ENCODE measurements at places on chromosomes 1 and 21.

DNA sequence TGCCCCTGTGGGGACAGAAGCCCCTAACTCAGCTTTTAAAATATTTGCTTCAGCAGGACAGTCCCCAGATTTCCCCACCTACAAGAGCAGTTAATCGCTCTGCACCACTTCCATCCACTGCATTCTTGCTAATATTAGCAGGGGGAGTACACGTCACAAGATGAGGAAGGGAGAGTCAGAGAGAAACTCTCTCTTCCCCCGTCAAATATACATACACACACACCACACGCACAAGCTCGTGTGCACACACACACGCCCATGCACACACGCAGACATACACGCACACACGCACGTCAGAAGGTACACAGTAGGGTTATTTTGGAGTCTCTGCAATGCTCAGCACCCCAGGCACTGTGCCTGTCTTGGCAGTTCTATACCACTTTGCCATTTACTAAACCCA is 2.1 kb downstream of the CLCA1 start:
- DNase-seq, result no peak

- no peak for DNase-seq
These were observed 29.3 kb upstream of the DOCK7 start for GRCh38 chr1:62717483-62717882.

DNA sequence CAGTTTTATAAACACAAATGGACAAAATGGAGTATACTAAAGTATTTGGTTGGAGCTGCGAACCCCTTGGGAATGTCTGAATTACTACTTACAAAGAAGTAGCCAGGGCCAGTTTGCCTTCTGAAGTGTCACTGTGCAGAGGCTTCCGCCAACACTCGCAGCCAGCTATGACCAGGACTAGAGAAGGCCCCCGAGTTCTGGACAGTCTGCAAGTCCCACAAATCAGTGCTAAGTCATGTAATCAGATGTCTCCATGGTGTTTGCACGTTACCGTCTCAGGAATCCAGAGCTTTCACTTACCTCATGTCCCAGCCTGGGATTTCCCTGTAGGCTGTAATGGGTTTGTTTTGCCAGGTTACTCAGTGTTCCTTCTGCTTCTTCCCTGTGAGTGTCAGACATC is 106.6 kb upstream of the SPAG17 start:
- DNase-seq, result no peak

DNA sequence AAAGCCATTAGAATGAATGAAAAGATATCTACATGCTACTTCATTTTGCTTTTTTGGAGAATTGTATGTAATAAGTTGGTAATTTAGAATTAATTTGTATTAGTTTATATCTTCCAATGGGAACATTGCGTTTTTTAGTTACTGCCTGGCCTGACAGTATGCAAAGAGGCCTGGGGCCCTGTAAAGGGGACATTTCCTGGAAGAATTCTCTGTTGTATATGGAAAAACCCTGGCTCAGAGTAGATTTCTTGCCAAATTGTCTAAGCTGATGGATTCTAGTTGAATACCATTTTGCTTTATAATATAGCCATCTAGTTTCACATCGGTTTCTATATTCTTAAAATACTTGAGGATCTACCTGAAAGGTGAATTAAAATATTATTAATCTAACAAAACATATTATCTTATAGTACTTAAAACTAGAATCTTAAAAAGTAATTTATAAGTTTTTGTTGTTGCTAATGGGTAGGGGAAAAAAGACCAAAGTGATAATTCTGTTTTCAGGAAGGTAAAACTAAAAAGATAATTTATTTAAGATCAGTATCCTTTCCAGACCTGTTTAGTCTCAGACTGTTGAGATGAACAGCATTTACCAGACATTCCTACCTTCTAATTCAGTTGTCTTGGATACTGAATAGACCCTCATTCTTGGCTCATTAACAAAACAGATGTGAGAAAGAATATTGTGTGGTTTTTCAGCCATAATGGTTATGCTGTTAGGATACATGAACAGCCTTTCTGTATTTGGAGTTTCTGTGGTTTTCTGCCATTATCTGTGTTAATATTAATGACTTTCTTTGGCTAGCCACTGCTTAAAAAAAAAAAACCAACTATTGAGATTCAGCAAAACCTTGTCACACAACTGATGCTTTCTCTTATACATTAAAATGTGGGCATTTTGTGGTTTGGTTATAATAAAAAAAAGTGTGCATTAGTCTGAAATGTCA is 4.8 kb downstream of the AGO3 start:
- DNase-seq, result no peak

DNA sequence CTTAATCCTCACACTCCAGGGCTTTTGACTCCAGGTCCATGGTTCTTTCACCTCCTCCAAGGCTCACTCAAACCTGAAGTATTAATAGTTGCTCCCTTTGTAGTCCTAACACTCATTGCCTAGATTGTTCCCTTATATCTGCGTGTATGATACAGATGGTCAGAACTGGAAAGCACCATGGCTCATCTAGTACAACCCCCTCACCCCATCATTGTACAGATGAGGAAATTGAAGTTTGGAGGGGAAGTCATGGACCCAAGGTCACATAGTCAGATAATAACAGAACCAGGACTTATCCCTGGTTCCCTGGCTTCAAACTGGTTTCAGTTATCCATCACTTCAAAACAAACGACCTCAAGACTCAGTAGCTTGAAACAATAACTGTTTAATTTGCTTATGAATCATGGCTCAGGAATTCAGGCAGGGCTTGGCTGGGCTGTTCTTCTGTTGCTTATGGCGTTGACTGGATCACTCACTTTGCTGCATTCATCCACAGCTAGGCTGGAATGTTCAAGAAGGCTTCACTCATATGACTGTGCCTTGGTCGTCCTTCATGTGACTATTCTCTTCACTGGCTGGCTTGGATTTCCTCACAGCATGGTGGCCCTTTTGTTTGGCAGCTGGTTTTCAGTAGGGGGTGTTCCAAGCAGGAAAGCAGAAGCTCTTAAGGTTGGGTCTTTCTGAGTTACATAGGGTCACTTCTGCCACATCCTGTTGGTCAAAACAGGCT is 5.0 kb downstream of the NOS1AP start:
- peak; percentile 87 for DNase-seq

GRCh38 chr1:238648751-238649150 is 737.6 kb upstream of the CHRM3 start:
- no peak for DNase-seq

DNA sequence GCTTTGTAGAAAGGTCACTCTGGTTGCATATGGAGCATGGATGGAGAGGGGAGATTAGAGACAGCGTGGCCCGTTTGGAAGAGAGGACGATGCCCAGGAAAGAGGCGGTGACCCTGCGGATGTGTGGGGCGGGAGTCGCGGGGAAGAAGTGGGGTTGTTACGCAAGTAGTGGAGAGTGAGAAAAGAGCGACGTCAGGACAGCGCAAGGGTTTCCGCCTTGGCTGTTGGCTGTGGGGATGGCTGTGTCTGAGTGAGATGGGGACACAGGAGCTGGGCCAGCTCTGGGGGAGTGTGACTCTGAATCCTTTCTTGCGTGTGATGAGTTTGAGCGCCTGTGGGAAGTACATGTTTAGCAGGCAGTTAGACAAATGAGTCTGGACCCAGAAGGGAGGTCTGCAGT is 3.8 kb downstream of the B4GALT2 start:
- peak; percentile 52 for DNase-seq

DNA sequence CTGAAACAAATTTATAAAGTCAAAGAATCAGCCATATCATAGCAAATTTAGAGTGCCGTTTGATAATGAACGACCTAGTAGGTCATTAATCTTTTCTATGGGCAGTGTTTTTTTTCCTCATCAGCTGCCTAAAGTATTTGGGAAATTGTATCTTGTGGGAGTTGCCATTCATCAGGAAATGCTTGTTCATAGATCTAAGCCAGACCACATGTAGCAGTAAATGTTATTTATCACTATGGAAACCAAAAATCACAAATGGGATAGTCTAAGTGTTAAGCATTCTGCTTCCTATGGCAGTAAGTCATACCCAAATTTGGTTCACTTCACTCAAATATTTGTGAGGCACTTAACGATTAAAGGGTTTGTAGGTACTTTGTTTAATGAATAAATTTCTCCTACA is 52.9 kb downstream of the LRRC8D start:
- no peak for DNase-seq

DNA sequence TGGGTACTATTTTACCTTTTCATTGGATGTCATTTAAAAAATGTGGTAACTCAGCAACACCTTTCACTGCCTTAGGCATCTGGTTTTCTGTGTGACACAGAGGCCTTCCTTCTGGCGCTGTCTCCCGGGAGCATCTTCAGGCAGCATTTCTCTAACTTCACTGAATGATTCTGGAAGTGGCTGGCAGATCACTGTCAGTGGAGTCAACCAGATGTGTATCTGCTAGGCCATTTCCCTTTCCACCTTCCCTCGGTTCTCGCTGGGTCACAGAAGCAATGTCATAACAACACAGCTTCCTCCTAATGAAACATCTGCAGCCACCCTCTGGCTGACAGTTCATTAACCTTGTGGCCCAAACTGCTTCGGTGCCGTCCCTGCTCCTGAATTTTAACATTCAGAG is 137.8 kb downstream of the KIF26B start:
- peak; percentile 15 for DNase-seq

GRCh38 chr1:22806584-22806983 is 95.9 kb downstream of the EPHB2 start:
- DNase-seq, result no peak

DNA sequence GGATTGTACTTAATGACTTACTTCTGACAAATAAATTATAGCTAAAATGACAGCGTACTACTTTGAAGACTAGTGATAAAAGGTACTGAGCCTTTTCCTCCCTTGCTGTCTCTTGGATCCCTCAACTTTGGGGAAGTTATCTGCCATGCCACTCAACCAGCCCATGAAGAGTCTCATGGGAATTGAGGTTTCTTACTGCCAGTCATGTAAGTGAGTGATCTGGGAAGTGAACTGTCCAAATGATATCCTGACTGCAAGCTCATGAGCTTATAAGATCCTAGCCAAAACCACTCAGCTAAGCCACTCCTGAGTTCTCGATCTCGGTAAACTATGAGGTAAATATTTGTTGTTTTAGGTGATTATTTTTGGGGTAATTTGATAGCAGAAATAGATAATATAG is 247.8 kb downstream of the NCAM2 start:
- DNase-seq, result no peak

- DNase-seq, result no peak
These were observed 69.4 kb downstream of the NID1 start for GRCh38 chr1:235995511-235995910.

GRCh38 chr1:39671793-39672550 is at the start of gene NT5C1A:
TSS of gene NT5C1A (minus strand) at chr1:39672107. CDS start at chr1:39672038, 69 bp downstream.
- DNase-seq, result peak; percentile 13

DNA sequence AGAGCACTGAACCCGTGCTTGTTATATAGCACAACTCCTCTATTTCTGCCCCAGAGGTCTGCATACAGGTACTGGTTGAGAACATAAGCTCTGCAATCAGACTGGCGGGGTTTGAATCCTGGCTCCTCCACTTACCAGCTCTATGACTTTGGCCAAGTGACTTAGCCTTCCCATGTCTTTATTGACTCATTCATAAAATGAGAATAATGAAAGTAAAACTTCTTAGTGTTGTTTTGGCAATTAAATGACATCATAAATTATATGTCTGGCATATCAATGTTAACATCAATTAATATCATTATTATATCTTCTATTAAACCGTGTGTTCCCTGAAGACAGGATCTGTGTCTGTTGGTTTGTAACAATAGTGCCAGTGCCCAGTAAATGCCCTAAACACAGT is 4.3 kb downstream of the INKA2 start:
- DNase-seq, result no peak

- no peak for DNase-seq
These were observed 40.3 kb downstream of the DIRAS3 start for GRCh38 chr1:68010090-68010489.

GRCh38 chr1:11337580-11338073 is 64.6 kb downstream of the UBIAD1 start:
- peak; percentile 24 for DNase-seq

DNA sequence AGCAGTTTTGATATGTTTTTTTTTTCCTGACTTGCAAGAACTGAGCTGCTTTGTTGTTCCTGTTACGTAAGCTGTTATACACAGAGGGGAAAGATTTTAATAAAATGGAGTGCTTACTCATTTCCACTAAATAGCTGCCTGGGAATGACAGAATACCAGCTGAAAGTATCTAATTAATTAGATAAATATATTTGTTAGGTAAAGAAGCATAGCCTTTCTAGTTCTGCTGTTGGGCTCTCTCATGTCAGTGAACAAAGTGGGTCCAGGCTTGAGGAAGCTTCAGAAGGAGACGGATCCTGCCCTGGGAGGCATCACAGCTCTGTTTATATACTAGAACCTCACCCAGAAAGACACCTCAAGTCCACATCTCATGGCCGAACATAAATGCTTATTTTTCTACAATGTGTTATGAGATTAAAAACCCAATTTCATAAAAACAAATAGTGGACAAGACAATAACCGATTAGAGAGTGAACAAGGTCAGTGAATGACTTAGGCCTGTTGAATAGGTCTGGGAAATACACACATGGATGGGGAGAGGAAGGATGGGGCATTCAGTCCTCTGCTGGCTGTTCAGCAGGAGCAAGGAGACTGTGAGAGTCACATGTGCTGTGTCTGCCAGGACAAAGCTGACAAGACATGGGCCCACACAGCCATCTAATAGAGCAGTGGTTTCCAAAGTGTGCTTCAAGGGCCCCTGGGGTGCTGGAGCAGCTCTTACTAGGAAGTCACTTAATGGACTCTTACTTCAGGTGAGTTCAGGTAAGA is 20.6 kb downstream of the TRAF5 start:
- DNase-seq, result no peak

DNA sequence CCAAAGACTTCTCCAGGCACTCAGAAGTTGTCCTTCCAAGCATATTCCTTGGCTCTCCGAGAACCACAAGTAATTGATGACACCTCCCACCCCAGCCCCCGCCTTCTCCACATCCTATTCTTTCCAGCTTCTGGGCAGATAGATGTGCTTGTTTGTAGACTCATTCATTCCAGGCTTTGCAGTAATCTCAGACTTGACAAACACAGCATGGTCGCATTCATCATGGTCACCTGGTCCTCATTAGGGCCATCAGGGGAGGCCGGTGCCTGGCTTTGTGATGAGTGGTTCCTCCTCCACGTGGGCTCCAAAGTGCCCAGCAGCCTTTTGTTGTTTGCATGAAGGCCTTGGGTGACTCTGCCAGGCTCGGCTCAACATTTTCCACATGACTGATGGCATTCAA is 28.5 kb upstream of the KCNE2 start:
- no peak for DNase-seq

GRCh38 chr1:17776426-17776825 is 21.3 kb downstream of the ACTL8 start:
- no peak for DNase-seq

- no peak for DNase-seq
These were observed 44.3 kb downstream of the LHX9 start for GRCh38 chr1:197961449-197961848.

DNA sequence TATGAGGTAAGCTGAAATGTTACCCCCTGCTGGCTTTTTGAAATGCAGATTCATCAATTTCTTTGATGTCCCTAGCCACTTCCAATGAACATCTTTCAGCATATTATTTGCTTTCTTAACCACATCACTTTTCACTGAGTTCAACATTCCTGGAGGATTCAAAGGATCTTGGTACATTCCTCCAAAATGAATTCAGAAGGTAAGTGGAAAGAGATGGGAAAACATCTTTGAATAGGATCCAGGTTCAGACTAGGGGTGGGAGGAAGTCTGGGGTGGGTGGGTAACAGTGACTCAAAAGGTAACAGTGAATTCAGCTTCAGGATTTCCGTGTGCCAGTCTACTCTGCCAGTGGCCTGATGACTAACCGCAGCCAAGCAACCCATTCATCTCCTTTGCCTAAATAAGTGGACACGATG is 180.7 kb downstream of the ZC3H11B start:
- DNase-seq, result no peak

All from inflammatory macrophage (primary cell).